ENCODE measurements at places on chromosomes 7 and 10.

GRCh38 chr7:130195396-130195795 lies 9.8 kb downstream of the TMEM209 start:
- DNase-seq, result no peak

- DNase-seq, result no peak
Observed at GRCh38 chr10:29529146-29529545, 105.6 kb downstream of the SVIL start.

- no peak for DNase-seq
Observed at GRCh38 chr7:20744954-20745446, 41.7 kb downstream of the SP8 start.

- no peak for DNase-seq
Observed at GRCh38 chr7:13042605-13043236, 355.3 kb downstream of the ARL4A start.

DNA sequence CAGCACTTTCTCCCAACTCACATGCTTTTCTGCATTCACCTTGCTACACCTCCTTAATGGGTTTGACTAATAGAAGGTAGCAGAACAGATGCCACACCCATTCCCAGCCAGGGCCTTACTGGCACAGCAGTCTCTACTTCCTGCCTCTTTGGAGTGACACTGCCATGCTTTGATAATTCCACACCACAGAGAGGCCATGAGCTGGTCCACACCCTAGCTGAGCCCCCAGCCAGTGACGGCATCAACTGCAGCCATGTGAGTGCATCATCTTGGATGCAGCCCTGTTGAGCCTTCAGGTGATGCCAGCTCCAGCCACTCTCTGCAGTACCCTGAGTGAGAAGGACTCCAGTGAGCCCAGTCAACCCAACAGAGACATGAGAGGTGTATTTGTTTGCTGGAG lies 27.5 kb upstream of the EZH2 start:
- no peak for DNase-seq

GRCh38 chr7:138499340-138499739 lies 39.3 kb downstream of the TRIM24 start:
- DNase-seq, result no peak

GRCh38 chr7:71746006-71746405 lies 614.1 kb downstream of the GALNT17 start:
- DNase-seq, result no peak

DNA sequence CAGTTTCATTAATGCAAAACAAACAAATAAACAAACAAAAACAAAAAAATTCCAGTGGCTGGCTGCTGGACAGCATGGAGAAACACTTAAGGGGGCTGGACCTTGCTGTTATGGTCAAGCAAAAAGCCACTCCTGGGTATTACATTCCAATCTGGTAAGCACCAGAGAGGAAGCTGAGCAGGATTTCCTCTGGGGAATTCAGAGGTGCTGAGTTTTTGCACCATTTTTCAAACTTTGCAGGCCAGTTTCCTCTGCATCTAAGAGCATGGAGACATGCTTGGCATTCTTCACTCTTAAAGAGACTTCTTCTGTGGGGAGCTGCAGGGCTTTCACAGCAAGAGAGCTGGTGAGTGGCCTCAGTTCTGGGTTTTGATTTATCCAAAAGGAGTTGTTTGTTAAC lies 84.5 kb downstream of the FZD1 start:
- DNase-seq, result no peak

All from HFF-Myc (cell line).